ENCODE measurements at places on chromosomes 2 and 18. TPM values are rescaled to one million over a fixed set of nuclear protein-coding genes. Genes with fewer than 3 reads are reported as not detected.

SP110 gene
- 158 TPM for total RNA-seq

ANKRD30BL gene
- 0.20 TPM for total RNA-seq

DNA sequence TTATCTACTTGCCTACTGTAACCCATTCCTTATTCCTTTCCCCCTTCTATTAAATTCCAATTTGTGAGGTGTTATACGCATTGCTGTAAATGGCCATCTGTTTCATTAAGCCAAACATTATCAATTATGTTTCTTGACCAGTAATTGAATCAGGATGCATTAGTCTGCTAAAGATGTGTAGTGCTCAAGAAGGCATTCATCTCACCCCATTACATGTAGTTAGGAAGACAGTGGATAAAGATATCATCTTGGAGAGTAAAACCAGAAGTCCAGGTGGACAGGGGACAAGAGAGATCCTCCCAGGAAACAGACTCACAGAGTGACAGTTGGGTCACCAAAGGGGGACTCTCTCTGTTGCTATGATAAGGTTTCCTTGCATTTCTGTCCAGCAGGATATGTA lies 73.3 kb upstream of the FAM98A start:
- no peak for DNase-seq

DNA sequence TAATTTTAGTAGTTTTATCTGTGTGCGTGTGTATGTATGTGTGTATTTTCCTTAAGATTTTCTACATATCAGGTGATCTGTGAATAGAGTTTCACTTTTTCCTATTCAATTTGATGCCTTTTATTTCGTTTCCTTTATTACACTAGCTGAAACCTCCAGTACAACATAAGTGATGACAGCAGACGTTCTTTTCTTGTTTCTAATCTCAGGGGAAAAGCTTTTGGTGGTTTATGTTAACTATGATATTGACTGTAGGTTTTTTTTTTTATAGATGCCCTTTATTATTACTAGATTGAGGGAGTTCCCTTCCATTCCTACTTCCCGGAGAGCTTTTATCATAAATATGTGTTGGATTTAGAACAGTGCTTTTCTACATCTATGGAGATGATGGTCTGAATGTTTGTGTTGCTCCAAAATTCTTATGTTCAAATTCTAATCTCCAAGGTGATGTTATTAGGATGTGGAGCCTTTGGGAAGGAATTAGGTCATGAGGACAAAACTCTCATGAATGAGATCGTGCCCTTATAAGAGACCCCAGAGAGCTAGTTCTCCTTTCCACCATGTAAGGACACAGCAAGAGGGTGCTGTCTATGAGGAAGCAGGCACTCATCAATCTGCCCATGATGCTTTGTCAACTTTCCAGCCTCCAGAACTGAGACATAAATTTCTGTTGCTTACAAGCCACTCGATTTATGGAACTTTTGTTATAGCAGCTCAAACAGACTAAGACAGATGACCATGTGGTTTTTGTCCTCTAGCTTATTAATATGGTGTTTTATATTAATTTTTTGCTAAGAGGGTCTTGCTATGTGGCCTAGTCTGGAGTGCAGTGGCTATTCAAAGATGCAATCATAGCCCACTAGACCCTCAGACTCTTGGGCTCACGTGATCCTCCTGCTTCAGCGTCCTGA lies 5.9 kb upstream of the RHBDD1 start:
- DNase-seq = no peak

DNA sequence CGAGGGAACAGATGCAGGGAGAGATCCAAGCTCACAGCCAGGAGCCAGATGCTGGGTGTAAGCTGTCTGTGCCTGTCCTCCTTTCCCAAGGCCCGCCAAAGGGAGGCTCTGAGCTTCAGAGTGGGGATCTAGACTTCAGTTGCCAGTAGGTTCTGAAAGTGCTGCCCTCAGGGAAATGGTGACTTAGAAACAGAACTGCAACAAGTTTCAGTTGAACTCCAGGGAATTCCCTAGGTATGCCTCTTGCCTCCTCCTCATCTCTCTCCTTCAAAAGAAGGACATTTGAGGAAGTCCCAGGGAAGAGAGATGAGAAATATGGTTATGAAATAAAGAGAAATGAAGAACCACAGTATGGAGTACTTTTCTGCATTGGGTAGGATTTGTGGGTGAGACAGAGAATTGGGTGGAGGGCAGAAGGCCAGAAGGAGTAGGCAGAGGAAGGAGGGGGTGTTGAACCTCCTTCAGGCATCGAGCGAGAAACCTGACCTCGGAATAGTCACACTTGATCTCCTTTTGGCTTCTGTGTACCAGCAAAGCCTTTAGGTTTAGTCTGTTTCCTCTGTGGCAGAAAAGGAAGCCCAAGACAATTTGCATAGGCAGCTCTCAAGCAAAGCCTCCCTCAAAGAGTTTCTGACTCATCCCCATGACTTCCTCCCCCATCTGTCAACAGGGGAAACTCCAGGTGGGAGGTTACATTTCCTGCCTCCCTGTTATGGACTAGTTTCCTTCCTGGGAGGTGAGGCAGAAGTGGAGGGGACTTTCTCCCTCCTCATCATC lies 45.7 kb downstream of the QPCT start:
- DNase-seq = no peak

DNA sequence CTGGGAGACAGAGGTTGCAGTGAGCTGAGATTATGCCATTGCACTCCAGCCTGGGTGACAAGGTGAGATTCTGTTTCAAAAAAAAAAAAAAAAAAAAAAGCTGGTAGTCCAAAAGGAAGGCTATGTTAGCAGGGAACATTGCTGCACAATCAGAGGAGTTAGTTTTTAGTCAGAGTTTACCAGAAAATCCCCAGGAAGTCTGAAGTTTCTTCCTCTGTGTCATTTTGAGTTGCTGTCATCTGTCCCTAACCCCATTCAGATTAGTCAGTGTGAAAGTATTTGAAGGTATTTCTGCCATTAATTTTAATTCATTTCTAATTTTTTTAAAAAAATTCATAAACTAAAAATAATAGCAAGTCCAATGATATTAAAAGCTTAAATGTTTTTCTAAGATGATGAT lies 33.5 kb upstream of the CERS6 start:
- no peak for DNase-seq

DNA sequence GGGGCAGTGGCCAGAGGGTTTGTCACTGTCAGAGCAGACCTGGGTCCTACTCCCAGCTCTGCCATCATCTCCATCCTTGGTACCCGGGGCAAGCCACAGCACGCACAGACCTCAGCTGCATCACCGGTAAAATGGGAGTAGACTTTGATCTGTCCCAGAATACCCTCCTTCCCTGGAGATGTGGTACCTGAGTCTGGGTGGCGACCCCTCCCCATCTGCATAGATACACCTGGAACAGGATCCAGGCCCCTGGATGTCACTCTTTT lies 64.0 kb downstream of the ZFP36L2 start:
- no peak for DNase-seq

GRCh38 chr2:73133566-73134197 lies 20.9 kb upstream of the RAB11FIP5 start:
- DNase-seq = no peak
